ENCODE measurements at places on chromosomes 11 and 22.

DNA sequence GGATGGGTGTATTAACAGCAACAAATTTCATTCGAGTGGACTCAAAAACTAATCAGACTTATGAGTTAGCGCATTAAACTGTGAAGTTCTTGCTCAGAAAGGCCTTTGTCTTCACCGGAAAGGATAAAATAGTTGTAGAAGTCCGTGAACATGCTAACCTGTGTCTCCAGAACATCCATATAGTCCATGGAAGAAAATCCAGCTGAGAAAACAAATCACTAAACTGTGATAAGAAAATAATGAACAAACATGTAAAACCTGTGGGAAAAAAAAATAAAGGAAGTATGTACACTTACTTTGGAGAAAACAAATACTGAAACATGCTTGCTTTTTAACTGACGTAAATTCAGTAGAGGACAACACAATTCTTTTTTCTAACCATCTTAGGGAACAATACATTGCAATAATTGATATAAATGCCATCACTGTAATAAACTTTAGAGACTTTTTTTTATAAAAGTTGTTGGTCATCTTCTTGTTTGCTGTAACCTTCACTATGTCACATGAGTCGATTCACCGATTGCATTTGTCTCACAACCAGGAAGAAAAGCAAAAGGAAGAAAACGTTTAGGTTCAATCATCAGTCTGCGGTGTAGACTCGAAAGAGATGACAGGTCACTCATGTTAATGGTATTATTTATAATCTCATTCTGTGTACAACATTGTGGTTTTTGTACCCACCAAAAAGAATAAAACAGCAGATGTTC lies 41.9 kb downstream of the MSANTD4 start:
- H3K27me3 ChIP-seq = peaks cover 13% of the 10 kb centered on the region
- no peaks in the 10 kb centered on the region for H3K36me3 ChIP-seq
- DNase-seq = no peak
- H3K4me1 ChIP-seq = no peaks in the 10 kb centered on the region
- no peak overlapping the region for H3K4me3 ChIP-seq

DNA sequence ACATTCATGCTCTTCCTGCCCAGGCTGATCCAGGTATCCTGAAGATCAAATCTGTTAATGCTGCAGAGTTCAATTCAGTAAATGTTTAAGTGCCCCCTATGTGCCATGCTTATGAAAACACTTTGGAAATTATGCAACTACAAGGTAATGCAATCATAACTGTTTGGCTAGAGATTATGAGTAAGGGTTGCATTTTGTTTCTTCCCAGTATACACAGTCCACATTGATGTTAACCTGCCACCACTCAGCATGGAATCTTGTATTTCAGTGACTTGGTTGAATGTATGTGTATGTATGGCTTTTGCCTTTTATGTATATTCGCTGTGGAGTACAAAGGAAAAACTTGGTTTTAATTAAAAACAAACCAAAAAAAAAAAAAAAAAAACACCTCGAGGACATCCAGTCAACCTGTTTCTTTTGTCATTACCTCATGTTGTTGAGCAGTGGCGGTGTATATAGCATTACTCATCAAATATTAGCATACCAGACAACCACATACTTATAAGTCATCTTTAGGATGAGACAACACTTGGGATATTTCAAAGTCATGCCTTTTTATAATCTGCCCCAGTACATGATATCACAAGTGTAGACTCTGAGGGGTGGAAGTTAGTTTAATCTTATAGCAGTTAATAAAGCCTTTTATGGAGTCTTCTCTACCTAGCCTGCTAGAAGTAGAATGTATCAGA lies 86.1 kb upstream of the HORMAD2 start:
- H3K27ac ChIP-seq = no peak overlapping the region
- no peak for DNase-seq
- no peak overlapping the region for H3K4me3 ChIP-seq
- no peaks in the 10 kb centered on the region for H3K27me3 ChIP-seq
- peaks cover 10% of the 10 kb centered on the region for H3K4me1 ChIP-seq
- peaks cover 3% of the 10 kb centered on the region for H3K36me3 ChIP-seq

DNA sequence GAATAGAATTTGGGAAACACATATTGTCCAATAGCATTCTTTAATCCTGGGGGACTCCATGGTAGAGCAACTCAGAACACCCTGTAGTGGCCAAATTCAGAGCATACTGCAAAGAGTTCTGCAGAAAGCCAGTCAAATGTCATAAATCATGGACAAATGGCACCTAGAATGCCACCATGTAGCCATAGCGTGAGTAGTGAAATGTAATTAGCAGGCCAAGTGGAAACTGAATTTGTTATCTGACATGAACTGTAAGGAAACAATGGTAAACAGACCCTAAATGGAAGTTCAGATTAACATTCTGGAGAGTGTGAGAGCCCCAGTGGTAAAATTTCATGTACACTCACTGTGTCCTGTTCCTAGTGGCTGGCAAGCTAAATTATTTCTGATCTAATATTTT lies 7.0 kb upstream of the PRSS23 start:
- peaks cover 56% of the 10 kb centered on the region for H3K27me3 ChIP-seq
- no peaks in the 10 kb centered on the region for H3K36me3 ChIP-seq
- no peak for DNase-seq

DNA sequence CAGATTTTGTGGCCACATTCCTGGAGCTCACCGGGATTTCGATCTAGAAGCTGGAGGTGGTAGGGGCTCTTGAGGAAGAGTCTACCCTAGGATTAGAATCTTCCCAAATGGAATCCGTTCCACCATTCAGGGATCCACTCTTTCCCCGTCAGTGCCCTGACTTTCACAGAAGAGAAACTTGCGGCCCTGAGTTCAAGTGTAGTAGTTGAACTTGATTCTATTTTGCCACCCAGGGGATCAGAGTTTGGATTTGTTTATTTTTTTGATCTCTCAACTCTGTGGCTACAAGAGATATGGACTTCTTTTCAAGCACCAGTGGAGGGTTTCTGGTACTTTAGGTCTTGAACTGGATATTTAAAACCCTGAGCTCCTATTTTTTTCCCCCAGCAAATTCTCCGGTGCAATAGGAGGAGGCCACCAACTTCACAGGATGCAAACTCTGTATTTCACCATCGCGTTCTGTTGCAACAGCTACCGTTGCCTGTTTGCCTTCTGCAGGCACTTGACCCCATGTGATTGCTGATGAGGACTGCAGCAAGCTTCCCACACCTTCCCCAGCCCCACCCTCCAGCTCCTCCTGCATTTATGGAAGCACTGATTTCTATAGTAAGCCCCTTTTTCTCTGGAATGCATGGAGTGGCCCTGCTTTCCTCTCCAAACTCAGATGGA lies 14.8 kb upstream of the MRGPRF start:
- no peak for DNase-seq
- H3K27ac ChIP-seq = no peak overlapping the region
- H3K4me1 ChIP-seq = no peaks in the 10 kb centered on the region

GRCh38 chr11:109582470-109582869 lies 160.5 kb downstream of the C11orf87 start:
- H3K4me3 ChIP-seq = no peak overlapping the region
- no peaks in the 10 kb centered on the region for H3K4me1 ChIP-seq
- H3K27ac ChIP-seq = no peak overlapping the region
- no peak for DNase-seq
- H3K36me3 ChIP-seq = no peaks in the 10 kb centered on the region

DNA sequence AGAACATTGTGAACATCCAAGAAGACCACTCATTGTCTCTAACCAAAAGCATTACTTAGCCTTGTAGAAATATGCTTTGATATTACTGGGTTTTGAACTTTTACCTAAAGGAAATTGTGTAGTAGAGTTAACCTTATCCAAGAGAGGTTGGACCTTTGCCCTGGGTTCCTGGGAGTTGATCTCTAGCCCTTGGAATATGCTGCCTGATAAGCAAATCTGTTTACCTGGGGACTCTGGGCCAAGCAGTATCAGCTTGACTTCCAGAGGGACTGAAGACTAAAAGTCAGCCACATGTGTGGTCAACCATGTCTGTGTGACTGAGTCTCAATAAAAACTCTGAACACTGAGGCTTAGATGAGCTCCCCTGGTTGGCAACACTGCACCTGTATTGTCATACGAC lies 44.1 kb upstream of the CWF19L2 start:
- H3K4me3 ChIP-seq = no peak overlapping the region
- no peaks in the 10 kb centered on the region for H3K4me1 ChIP-seq
- DNase-seq = no peak
- H3K27me3 ChIP-seq = no peaks in the 10 kb centered on the region
- H3K27ac ChIP-seq = no peak overlapping the region
- peaks cover 39% of the 10 kb centered on the region for H3K36me3 ChIP-seq

- peaks cover 23% of the 10 kb centered on the region for H3K36me3 ChIP-seq
- no peaks in the 10 kb centered on the region for H3K27me3 ChIP-seq
- peak; percentile 65 for DNase-seq
- H3K4me1 ChIP-seq = peaks cover 29% of the 10 kb centered on the region
- peak overlapping the region; percentile 86 for H3K4me3 ChIP-seq
- H3K27ac ChIP-seq = peak overlapping the region; percentile 87
Observed at GRCh38 chr22:49961005-49961600, 531 bp downstream of the PIM3 start.

DNA sequence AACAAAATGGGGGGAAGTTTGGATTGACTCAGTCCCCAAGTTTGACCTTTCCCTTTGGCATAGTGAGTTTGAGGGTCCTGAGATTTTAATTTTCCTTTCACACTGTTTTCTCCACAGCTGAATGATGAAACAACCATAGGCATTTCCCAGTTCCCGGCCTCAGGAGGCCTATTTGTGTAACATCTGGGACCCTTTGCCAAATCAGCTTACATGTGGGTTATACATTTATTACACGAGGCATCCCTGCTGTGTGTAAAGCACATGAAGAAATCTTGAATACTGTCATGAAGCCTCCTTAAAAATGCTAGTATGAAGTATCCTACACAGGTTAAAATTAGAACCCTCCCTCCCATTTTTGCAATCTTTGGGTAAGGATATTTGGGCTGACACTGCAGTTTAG lies 44.6 kb upstream of the SPON1 start:
- peaks cover 5% of the 10 kb centered on the region for H3K36me3 ChIP-seq
- H3K27me3 ChIP-seq = peaks cover 10% of the 10 kb centered on the region
- no peak overlapping the region for H3K27ac ChIP-seq
- peaks cover 4% of the 10 kb centered on the region for H3K4me1 ChIP-seq
- no peak for DNase-seq
- H3K4me3 ChIP-seq = no peak overlapping the region

- peak overlapping the region; percentile 94 for H3K4me3 ChIP-seq
- peaks cover 72% of the 10 kb centered on the region for H3K36me3 ChIP-seq
Observed at GRCh38 chr11:65427691-65428577, 5.3 kb downstream of the NEAT1 start.

DNA sequence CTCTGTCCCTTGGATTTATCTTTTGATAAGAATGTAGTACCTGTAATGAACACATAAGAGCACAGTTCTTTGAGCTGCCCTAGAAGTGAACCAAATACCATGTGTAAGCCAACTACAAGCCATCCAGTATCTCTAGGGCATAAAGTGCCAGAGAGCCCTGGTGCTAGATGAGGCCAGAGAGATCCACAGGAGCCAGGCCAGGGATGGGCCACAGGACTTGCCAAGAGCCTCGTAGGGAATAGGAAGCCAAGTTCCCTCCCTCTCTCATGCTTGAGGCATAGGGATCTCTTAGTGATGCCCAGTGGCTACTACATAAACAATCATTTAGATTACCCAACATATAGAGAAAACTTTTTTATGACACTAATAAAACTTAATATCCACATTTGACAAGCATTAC lies 64.8 kb upstream of the FAR1 start:
- no peak overlapping the region for H3K4me3 ChIP-seq
- peaks cover 3% of the 10 kb centered on the region for H3K27me3 ChIP-seq

GRCh38 chr11:134288486-134288885 lies 12.3 kb downstream of the GLB1L3 start:
- H3K27ac ChIP-seq = no peak overlapping the region
- DNase-seq = peak; percentile 30
- H3K27me3 ChIP-seq = no peaks in the 10 kb centered on the region
- H3K36me3 ChIP-seq = no peaks in the 10 kb centered on the region

DNA sequence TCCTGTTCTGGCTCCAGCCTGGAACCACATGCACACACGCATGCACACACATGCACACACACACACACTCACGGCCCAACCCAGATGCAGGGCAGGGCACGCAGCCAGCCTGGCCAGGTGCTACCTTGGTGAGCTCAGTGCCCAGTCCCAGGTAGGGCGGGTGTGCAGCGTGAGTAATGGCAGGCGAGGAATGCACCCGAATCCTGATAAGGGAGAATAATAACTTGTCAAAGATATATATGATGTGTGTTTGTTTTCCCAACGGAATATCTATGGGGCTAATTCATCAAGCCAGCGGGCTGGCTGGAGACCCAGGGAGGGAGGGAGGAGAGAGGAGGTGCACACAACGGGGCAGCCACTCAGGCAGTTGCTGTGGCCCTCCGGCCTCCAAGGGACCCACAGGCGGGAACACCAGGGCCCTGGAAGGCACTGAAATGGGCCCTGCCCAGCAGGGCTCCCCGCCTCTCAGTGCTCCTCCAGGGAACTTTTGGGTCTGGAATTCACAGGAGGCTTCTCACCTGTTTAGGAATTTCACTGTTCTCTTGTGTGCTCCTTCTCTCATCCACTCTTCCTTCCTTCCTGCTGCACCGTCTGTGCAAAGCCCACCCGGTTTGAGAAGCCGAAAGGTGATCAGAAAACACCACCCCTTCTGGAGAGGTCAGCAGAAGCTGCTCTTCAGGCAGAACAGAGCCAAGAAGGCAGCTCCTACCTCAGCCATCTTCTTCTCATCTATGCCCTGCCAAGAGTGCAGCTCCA lies 79.0 kb downstream of the BUD13 start:
- no peaks in the 10 kb centered on the region for H3K4me1 ChIP-seq
- H3K27ac ChIP-seq = no peak overlapping the region
- no peaks in the 10 kb centered on the region for H3K27me3 ChIP-seq
- H3K36me3 ChIP-seq = no peaks in the 10 kb centered on the region

- no peak for DNase-seq
- H3K27ac ChIP-seq = peak overlapping the region; percentile 57
- H3K4me3 ChIP-seq = no peak overlapping the region
Observed at GRCh38 chr22:21942407-21943343, 10.0 kb downstream of the PPM1F start.

DNA sequence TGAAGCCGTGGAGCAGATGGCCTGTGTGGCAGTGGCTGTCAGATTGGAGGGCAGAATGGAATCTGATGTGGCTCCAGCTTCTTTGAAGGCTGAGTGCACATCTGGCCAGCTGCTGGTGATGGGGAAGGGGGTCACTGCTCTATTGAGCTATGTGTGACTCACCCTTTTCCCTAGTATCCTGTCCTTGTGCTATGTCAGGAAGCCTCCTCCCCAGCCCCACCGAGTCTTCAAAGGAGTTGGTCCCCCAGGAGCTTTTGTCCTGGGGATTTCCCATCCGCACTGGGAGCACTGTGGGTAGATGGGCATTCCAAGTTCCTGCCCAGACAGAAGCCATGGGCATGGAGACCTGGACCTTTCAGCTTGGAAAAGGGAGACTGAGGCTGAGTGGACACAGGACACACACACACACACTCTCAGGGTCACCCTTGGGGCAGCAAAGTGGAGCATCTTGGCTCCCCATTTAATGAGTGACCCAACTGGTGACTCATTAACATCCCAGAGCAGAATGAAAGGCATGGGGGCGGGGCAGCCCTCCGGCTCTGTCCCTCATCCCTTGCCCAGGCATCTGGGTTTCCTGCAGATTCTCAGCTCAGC lies 3.3 kb downstream of the SERPINH1 start:
- H3K4me1 ChIP-seq = peaks cover 39% of the 10 kb centered on the region
- no peaks in the 10 kb centered on the region for H3K36me3 ChIP-seq
- no peak overlapping the region for H3K4me3 ChIP-seq
- no peaks in the 10 kb centered on the region for H3K27me3 ChIP-seq
- peak overlapping the region; percentile 19 for H3K27ac ChIP-seq
- no peak for DNase-seq

- no peak overlapping the region for H3K27ac ChIP-seq
- no peak for DNase-seq
- no peaks in the 10 kb centered on the region for H3K27me3 ChIP-seq
Observed at GRCh38 chr22:42962295-42963230, 52.4 kb downstream of the PACSIN2 start.

All from activated CD8-positive, alpha-beta memory T cell treated with anti-CD3 and anti-CD28 coated beads, Interleukin-2, amount 10 ng/mL, durations not matched to agents 7 days and 5 days (primary cell).